ENCODE measurements at places on chromosomes 4 and X.

DNA sequence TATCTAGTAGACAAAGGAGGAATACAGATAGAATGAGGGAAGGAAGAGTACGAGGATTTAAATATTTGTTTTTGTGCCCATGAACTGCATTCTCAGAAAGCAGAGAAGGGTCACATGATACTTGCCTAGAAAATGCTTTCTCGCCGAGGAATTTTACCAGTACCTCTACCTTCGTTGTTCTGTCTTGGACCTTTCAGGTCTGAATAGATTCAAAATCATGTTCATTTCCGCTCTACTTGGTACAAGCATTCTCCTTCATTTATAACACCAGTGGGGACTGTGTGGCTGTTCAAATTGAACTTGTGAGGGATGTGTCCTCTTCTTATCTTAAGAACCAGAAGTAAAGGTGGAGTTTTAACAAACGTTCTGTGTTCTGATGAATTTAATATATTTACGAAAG, 1.9 kb downstream of the USP38 start:
- DNase-seq: no peak

- DNase-seq: no peak
These were observed 223.0 kb downstream of the ARHGAP10 start for GRCh38 chr4:147954850-147955249.

GRCh38 chr4:149793459-149793858, 22.2 kb downstream of the IQCM start:
- DNase-seq: no peak

DNA sequence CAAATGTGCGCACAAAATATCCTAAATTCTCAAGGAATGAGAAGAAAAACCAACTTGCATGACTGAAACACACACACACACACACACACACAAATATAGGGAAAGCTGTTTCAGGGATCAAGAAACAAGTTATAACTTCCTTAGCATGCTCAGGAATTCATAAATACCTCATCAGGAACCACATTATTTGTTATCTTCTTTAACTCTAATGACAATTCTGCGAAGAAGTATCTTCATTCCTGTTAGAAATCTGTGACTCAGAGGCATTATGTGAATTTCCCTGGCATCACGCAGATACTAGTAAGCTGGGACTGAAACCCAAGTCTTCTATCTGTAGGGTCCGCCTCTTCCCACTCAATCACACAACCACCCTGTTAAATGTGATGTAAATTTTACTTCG, 30.3 kb downstream of the TMPRSS11A start:
- DNase-seq: no peak

- DNase-seq: no peak
These were observed 35.7 kb upstream of the FMR1 start for GRCh38 chrX:147875866-147876596.

GRCh38 chrX:96455078-96455477, 229.6 kb upstream of the DIAPH2 start:
- DNase-seq: no peak

- DNase-seq: no peak
These were observed 395.5 kb downstream of the ARHGAP24 start for GRCh38 chr4:85870298-85871083.

DNA sequence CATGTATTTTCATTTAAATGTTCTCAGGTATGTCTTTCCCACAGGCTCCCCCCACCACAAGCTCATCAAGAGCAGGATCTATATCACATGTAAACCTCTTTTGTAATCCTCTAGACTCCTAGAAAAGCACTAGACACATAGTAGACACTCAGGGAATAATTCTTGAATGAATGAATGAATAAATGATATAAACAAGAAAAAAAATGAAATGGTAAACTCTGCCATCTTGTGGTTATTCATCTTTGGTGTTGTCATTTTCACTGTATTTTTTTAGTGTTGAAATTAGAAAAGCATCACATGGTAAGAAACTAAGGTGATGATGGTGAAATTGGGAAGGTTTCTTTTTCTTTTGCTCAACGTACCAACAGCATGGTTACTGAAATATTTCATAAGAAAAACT, 34.2 kb upstream of the C1GALT1C1 start:
- no peak for DNase-seq

GRCh38 chr4:2141762-2142451, 82.8 kb downstream of the NAT8L start:
- DNase-seq: no peak

GRCh38 chr4:126269106-126269505, 954.4 kb downstream of the FAT4 start:
- no peak for DNase-seq

DNA sequence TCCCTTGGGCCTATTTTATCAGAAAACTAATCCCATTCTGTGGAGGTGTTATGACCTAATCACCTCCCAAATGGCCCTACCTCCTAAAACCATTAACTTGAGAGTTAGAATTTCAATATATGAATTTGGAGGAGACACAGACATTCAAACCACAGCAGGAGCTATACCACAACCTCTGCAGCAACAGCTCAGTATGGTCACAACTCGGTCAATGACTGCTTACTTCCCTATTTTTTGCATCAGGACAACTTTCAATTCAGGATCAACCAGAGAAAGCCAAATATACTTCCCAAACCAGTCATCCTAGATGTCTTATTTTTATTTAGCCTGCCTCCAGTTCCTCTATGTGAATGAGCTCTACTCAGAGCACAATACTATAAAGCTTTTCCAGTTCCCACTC, 11.3 kb upstream of the SMARCA5 start:
- no peak for DNase-seq

- DNase-seq: no peak
These were observed 179.0 kb downstream of the PDGFC start for GRCh38 chr4:156792462-156793085.

- DNase-seq: no peak
These were observed 20.8 kb upstream of the MANBA start for GRCh38 chr4:102781570-102781969.

GRCh38 chr4:113349430-113349829, 300.0 kb downstream of the ANK2 start:
- no peak for DNase-seq

DNA sequence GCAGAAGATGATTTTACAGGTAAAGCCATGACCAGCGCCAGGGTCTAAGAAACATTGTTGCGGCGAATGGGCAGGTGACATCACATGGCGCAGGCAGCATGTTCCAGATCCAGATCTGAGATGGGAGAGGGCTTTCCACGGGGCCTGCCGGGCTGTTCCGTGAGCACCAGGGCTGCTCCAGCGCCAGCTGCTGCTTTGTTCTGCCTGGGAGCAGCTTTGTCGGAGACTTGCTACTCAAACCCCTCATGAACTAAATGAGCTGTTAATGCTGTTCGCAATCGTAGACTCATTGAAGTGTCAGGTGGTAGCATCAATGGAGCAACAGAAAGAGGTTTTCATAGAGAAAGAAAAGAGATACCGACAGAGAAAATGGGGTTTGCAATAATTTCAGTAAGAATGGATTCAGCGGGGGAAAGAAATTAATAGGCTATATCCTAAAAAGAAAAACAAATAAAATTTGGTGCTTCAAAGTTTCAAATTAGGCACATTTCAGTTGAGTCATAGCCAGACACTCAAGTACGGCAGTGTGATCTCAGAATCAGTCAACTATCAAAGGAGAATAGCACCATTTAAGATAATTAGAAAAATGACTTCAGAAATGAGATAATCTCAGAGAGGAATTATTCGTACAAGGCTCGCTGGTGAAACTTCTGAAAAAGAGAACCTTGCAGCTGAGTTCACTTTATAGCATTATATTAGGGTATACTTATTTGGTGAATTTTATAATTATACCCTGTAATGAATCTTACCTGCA, 23.9 kb downstream of the SORBS2 start:
- DNase-seq: peak; percentile 88

- DNase-seq: no peak
These were observed 1420.4 kb downstream of the RAPGEF2 start for GRCh38 chr4:160523231-160523630.

DNA sequence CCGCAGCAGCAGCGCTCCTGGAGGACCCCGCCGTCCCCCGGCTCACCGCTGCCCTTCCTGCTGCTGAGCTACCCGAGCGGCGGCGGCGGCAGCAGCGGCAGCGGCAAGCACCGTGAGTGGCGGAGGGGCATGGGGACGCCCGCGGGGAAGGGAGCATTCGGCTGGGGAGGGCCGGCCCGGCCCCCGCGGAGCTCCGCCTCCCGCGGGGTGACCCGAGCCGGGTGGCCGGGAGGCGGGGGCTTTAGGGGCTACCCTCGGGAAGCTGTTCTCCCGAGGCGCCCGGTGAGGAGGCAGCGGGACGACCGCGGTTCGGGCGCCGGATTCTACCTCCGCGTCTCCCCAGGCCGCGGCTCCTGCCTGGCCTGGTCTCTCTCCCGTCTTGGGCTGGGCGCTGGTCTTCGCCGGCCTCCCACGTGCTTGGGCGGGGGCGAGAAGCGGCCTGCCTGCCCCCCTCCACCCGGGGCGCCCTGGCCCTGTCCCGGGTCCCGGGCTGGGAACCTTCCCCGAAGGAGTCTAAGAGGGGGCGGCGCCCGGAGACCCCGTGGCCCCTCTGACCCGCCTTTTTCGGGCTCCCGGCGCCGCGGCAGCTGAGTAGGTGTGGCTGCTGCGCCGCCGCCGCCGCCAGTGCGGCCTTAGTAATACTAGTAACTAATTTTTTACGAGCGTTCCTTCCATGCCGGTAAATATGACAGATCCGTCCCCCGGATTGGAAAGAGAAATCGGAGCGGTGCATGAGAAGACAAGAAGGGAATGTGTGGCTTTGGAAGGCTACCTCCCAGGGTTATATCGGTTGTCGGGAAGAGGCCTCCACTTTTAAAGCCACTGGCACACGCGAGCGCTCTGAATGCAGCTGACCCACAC, 16.4 kb upstream of the RUFY3 start:
- peak; percentile 84 for DNase-seq

- DNase-seq: no peak
These were observed 101.8 kb downstream of the RASGEF1B start for GRCh38 chr4:81369886-81370285.

GRCh38 chrX:107547621-107548020, 80.7 kb upstream of the PRPS1 start:
- DNase-seq: no peak

- DNase-seq: no peak
These were observed 71.4 kb upstream of the TTC29 start for GRCh38 chr4:147017081-147017480.

DNA sequence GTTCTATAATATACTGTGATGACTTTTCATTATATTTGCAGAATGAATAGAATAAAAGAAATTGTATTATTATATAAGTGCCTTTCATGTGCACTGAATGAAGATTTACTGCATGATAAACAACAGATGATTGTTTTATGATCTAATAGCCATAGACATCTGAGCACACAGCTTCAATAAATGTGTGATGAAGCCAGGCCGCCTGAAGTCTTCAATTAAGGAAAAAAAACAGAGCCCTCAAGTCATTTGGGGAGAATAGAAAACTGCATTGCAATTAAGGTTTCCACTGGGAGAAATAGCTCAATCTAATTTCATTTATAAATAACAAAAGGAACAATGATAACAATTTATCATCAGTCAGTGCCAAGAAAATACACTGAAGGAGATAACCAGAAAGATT, 955.2 kb downstream of the FSTL5 start:
- DNase-seq: no peak

DNA sequence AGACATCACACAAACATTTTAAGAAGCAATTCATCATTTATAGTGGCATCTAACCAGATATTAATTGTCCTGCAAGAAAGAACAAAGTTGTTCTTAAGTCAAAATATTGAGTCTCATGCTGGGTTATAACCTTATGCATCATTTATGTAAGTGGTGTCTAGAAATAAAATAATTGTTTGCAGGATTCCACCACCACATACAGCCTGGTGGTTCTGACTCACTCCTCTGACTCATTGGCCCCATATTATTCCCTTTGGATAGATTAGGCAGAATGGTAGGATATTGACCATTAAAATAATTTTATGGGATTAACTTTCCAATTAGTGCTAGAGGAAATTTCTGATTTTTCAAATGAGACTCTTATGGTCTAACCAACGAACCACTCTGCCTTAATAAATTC, 384.5 kb downstream of the GRXCR1 start:
- no peak for DNase-seq

- no peak for DNase-seq
These were observed 22.2 kb upstream of the GCNA start for GRCh38 chrX:71556036-71556435.

DNA sequence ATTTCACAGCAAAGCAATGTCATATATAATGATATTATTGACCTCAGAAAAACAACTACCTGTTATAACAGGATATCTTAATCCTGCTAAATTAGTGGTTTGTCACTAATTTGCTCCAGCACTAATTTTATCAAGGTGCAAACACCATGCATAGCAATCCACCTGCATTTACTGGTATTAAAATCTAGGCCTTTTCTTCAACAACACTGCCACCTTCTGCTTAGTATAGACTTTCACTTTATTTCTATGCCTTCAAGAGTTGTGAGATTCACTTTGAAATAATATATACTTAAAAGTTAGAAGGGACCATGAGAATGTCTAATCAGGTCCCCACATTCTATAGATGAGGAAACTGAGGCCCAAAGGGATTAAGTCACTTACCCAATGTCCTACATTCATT, 82.1 kb upstream of the IQCM start:
- DNase-seq: no peak

DNA sequence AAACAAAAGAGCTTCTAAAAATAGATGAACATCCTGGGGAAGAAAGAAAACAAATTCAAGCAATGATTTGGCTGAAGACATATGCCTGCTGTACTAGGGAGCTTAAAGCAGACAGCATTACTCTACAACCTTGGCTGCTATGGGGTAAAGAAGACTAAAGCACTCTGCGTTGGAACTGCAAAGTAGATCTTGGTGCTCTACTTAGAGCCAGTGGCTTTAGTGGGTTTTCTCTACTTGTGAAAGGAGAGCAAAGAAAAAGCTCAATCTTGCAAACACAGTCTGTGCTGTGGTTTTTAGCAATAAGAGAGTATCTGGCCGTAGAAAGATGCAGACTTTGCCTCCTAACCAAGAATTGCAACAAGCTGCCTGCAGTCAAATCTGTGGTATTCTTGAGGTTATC, 334.7 kb upstream of the NDST3 start:
- DNase-seq: no peak

- DNase-seq: no peak
These were observed 15.6 kb downstream of the PNMA6F start for GRCh38 chrX:153305972-153306371.

DNA sequence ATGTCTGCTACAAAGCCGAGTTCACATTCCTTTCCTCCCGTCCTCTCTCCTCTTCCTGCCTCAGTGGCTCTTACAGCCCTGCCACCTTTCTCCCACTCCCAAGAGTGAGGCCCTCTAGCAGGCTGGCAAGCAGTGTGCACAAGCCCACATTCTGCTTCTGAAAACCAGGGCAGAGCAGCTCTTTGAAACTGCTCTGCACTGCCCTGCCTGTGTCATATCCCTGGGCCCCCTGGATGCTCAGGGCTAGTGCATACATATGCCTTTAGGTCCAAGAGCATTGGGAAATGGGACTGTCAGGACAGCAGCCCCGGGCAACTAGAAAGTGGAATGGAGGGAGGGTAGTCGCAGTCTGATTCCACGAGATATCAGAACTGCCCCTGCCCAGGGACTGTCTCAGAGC, 42.4 kb downstream of the CNGA2 start:
- no peak for DNase-seq

- DNase-seq: no peak
These were observed 1.7 kb upstream of the CCDC160 start for GRCh38 chrX:134235236-134235635.
